Fibroblast of the conjunctiva (primary cell): ENCODE measurements at places on chromosomes 16 and 17.

- no peak for DNase-seq
These were observed 29.4 kb downstream of the NARF start for GRCh38 chr17:82487910-82488309.

- DNase-seq, result no peak
These were observed 68.7 kb downstream of the ARSG start for GRCh38 chr17:68359791-68360535.

DNA sequence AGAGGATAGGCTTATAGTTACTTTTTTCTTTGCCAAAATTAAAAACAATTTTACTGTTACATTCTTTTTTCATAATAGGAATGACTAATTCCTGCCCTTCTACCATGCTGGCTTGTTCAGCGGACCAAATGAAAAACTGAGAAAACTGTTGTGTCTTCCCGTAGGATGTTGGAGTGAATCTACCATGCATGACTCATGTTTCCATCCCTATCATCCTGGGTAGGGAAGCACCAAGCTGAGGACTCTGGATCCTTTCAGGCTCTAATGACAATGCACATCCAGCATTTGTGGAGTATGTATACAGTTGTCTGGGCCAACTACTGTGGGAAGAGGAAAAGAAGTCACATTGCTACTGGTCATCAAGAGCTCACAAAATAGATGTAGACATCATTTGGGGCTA is 41.1 kb upstream of the DHX8 start:
- DNase-seq, result no peak

DNA sequence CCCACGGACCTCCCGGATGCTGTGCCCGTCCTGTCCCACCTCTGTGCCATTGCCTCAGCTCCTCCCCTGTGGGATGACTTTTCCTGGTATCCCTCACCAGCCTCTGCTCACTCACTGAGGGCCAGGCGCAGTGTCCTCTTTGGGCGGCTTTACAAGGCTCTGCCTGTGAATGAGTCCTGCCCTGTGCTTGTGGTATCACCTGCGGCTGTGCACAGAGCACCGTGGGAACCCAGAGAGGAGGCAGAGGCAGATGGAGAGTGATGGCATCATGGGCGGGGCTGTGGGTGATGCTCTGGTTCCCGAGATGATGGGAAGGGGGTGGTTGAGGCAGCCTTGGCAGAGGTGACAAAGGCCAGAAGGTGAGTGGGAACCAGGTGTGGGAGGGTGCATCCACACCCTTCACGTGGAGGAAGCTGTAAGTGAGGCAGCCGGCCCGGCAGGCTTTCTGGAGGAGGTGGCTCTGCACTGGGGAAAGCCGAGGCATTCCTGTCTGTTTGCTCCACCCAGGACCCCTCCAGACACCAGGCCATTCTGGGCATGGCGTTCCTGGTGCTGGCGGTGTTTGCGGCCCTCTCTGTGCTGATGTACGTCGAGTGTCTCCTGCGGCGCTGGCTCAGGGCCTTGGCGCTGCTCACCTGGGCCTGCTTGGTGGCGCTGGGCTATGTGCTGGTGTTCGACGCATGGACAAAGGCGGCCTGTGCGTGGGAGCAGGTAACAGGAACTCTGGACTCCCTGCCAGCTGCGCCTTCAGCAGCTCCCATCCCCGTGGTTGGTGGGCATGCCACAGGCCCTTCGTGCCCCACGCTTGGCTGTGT is 23.8 kb downstream of the ADCY7 start:
- DNase-seq, result no peak

- no peak for DNase-seq
These were observed 1.7 kb downstream of the RPH3AL start for GRCh38 chr17:350706-351448.

DNA sequence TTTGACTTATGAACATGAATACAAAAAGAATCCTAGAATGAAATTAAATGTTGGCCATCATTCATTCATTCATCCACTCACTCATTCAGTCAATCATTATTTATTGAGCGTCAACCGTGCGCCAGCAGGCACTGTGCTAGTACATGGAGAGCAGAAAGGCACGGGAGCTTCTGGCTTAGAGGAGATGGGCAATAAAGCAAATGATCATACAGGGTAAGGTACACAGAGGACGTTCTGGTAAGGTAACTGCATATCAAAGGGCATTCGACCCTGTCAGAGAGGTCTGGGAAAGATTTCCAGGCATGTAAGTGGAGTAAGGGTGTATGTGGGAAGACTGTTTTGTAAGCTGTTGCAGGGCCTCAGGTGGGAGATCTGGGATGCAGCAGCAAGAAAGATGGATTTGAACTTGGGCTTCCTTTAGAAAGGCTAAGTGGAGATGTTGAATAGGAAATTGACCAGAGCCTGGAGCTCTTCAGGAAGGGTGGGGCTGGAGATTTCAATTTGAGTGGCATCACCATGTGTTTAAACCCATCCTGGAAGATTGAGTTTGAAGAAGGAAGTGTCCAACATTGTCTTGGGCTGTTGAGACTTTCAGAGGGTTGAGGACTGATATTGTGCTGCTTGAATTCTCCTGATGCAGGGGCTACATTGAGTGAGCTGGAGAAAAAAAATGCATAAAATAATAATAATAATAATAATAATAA is 2.8 kb upstream of the MSI2 start:
- no peak for DNase-seq

DNA sequence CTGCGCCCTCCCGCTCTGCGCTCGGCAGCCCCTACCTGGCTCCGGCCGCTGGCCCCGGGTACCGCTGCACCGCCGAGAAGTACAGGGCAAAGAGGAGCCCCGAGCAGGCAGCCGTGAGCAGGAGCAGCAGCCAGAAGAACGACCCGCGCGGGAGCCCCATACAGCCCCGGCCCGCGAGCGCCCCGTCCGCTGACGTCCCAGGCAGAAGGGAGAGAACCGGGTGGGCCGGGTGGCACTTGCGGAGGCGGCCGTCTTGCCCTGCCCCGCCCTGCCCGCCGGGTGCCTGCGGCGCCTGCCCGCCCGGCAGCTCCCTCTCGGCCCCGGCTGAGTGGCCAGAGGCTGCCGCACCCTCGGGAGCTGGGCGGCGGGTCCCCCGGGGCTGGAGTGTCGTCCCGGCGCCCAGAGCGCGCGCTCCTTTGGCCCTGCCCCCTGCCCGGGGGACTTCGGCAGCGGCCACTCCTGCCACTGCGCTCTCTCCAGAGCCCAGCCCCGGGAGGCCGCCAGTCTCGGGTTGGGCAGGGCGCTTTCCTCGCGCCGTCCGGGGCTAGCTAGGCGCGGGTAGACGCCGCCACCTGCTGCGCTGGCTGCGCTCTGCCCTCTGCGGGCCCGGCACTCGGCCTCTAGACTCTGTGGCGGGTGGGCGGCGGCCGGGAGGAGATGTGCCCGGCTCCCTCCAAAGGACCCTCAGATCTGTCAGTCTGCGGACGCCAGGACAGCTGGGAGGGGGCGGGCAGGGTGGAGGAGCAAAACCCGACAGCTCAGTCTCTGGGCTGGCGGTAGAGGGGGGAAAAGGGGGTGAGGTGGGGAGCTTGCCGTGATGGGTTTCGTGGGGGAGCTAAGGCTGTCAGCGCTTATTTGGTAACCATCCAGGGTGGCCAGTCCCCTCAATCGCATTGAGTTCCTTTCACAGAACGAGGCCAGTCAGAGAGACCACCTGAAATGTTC is at the start of gene ST6GALNAC2:
ST6GALNAC2 (minus strand) TSS at position 212 of the 945 bp plus-strand sequence; CDS start at position 160, 52 bp downstream.
- no peak for DNase-seq

DNA sequence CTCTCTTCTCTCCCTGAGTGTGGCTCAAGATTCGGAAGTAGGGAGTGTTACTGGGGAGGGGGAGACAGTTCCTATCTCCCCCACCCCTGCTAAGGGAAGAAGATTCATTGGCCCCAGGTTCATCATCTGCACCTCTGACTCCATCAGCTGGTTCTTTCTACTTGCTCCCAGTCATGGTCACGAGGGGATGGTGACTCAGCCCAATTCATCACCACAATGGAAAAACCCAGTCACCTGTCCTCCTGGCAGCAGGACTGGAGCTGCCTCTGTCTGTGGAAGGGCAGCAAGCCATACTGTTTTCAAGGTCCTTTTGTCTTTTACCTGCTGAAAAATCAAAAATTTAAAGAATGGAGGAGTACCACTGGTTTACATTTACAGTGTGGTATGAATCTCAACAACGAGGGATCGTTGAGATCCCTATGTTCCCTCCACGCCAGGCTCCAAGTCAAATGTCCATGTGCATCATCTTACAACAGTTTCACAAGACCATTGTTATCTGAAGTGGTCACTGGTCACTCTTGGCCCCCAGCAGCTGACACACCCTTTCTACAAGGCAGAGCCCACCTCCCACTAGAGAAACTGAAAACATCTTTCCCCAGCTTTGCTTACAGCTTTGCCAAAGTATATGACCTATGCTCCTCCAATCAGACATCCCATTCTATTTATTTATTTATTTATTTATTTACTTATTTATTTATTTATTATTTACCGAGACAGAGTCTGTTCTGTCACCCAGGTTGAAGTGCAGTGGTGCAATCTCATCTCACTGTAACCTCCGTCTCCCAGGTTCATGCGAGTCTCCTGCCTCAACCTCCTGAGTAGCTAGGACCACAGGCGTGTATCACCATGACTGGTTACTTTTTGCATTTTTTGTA is 40.4 kb upstream of the NDRG4 start:
- DNase-seq, result no peak

GRCh38 chr16:56864960-56865359 is at the start of gene SLC12A3:
Gene SLC12A3 (plus strand): TSS chr16:56865207. CDS start chr16:56865236, 29 bp downstream.
- no peak for DNase-seq

- DNase-seq, result no peak
These were observed 3.4 kb downstream of the TERF2 start for GRCh38 chr16:69382421-69382820.

DNA sequence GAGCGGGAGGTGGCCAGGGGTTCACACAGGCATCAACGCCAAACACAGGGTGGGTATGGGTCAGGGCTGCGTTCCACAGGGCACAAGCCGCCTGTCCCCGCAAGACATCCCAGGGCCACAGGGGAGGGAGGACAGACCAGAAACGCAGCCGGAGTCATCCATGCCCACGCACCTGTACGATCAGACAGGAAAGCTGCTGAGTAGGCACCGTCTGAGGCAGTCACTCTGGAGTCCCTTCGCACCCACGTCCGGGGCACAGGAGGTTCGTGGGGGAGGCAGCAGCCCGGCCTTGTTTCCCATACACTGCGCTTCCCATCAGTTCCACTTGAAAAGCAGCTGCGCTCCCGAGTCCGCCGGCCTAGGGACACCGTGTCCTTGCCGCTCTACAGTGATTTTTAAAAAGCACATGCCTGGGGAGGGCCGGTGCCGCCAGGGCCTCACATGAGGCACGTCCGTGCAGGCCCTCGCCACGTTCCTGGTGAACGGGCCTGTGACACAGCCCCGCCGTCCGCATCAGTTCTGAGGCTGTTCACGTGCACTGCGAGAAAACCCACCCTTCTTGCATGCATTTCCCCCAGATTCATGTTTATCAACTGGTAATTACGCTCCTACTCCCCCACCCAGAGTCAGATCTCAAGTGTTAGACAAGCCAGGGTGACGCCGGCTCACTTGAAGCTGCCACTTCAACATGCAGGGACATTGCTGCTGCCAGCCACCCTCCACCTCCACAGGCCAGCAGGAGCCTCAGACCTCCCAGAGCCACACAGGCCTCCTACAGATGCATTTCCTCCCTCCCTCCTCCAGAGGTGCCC is 34.8 kb downstream of the WDR45B start:
- DNase-seq, result no peak

DNA sequence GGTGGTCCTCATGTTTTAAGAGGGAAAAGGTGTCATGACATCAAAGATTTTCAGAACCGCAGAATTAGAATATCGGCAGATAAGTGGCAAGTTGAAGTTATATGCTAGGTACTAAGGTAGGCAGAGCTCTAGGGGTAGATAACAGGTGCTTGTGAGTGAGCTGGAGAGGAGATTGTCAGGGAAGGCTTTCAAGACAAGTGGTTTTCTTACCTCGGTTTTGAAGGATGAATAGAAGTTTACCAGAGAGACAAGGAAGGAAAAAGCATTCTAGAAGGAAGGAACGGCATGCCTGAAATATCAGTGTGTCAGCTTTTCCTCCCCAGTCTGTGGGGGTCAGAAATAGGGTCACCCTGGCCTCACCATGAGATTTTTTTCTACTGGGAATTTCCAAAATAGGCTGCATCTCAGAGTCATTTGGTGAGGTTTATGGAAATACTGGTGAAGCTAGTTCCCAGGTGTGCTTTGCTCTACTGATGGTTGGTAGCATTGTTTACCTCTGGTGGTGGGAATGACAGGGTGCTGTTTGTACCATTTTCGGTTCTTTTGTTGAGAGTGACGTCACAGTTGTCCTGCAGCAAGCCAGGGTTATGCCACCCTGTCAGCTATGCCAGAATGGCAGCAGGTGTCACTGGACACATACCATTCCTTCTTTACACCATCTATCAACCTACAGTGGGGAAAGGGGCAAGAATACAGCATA is 112.5 kb downstream of the MSI2 start:
- no peak for DNase-seq

GRCh38 chr17:72795941-72796340 is 296.5 kb downstream of the SLC39A11 start:
- no peak for DNase-seq

GRCh38 chr16:4115209-4115948 is 863 bp downstream of the ADCY9 start:
- no peak for DNase-seq

DNA sequence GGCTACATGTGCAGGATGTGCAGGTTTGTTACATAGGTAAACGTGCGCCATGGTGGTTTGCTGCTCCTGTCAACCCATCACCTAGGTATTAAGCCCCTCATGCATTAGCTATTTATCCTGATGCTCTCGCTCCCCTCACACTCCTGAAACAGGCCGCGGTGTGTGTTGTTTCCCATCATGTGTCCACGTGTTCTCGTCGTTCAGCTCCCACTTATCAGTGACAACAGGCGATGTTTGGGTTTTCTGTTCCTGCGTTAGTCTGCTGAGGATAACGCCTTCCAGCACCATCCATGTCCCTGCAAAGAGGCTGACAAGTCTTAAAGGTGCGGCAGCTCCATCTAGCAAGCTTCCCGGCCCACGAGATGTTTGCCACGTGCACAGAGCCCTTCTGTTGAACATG is 175.1 kb downstream of the FOXL1 start:
- no peak for DNase-seq

DNA sequence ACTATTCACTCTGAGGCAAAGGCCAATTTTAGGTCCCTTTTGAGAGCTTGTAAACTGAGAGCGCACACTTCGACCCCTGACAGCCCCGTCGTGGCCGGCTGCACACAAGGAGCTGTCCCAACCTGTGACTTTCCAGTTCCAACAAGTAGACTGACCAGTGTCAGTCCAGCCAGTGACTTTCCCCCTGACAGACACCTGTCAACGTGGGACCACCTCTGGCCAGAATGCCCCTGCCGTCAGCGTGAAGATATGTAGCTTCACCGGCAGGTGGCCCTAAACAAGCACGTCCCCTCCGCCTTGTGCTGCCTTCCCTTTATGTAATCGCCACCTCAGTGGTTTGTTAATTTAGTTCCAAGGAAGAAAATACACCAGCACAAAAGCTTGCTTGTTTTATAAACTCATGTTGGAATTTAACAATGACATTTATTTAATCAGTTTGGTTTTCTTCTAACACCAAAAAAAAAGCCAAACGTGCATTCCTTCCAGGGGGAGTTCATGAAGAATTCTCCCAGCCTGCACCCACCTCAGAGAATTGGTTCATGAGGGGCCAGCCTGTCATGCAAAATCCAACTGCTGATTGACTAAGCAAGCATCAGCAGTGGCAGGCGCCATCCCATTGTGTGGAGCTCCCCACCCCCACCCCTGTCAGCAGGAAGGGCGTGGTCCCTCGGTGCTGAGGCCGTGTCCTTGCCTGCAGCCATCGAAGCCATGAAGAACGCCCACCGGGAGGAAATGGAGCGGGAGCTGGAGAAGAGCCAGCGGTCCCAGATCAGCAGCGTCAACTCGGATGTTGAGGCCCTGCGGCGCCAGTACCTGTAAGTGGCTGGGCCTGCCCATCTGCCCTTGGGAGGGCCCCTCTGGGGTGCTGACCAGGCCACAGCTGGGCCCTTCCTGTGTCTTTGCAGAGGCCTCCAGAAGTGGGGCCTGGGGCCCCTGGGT is 33.9 kb downstream of the PLD6 start:
- DNase-seq, result no peak

GRCh38 chr16:53090286-53090590 is 35.4 kb downstream of the CHD9 start:
- no peak for DNase-seq
